ENCODE measurements at places on chromosomes 2 and 18.

DNA sequence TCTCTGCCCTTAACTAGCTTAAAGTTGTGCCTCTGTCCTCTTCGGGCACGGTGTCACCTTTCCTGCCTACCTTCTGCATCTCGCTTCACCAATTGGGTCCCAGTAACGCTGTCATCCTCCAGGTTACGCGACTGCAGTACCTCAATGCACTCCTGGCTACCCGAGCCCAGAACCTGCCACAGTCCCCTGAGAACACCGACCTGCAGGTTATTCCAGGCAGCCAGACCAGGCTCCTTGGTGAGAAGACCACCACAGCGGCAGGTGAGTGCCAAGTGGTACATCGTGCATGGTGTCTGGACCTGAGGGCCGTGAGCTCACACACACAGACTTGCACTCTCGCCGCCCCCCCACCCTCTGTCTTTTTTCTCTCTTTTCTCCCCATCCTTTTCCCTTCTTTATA, 12.8 kb downstream of the CNNM3 start:
- peak; percentile 79 for DNase-seq

- DNase-seq: no peak
Measured at GRCh38 chr18:79472946-79473345, 77.2 kb downstream of the NFATC1 start.

GRCh38 chr2:227862227-227862740, 9.1 kb upstream of the DAW1 start:
- DNase-seq: no peak

DNA sequence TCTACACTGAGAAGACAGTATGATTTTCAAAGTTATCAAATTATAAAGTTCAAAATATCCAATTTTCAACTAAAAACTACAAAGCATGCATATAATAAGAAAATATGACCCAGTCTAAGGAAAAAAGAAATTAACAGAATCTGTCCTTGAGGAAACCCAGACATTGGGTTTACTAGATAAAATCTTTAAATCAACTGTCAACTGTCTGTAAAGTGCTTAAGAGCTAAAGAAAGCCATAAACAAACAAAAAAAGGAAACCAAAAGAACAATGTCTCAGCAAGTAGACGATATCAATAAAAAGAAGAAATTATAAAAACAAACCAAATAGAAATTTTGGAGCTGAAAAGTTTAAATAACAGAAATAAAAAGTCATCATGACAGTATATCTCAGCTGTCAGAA, 10.5 kb upstream of the ABCB11 start:
- no peak for DNase-seq

DNA sequence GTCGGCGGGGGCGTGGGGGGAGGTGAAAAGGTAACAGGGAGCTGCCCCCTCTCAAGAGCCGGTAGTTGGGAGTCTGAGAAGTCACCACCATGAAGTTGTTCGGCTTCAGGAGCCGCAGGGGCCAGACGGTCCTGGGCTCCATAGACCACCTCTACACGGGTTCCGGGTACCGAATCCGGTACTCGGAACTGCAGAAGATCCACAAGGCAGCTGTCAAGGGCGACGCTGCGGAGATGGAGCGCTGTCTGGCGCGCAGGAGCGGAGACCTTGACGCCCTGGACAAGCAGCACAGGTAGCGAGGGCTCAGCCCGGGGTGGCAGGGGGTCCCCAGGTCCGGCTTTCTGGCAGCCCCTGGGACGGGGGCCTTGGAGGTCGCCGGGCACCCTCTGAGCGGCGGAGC, 47.1 kb upstream of the ZNF519 start:
- DNase-seq: no peak

GRCh38 chr18:52236131-52236530, 103.9 kb upstream of the DCC start:
- no peak for DNase-seq

DNA sequence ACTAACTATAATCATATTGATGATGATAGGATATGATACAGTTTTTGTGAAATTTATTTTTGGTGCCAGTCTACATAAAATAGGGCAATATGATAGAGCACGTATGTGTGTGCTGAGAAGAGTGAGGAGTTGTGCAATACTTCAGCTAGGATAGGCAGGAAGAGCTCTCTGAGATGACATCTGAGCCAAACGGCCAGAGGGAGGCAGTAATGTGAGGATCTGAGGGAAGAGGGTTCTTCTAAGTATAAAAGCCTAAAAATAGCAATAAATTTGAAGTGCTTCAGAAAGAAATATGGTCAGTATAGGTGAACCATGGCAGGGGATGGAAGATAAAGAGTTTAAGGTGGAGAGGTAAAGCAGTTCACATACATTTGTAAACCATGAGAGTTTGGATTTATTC, 102.5 kb downstream of the OLA1 start:
- DNase-seq: no peak

DNA sequence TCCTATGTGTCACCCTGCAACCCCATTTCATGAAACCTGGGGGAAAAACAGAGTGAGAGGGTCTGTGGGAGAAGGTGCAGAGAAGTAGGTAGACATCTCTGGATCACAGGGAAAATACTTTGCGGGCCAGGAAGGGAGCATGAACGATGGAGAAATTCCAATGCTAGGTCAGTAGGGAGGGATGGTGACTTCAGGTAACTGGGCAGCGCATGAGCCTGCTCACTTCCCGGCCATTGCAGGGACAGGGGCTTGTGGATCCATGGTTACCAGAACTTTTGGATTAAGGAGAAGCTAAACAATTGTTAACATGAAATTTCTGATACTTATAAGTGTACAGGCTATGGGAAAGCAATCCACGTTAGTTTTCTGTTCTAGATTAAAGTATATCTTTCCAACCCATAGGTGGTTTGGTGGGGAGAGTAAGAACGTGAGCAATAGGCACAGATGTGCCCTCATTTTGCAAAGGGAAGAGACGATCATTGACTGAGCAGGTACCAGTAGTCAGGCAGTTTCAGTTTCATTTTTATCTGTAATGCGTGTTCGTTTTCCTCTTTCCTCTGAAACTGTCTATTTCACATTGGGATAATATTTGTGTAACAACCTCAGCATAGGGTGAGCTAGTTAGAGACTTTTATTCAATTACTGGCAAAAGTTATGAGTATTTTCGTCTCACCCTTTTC, 65.0 kb downstream of the NYAP2 start:
- DNase-seq: no peak

All from posterior vena cava (tissue), 2 donors.